ENCODE measurements at places on chromosomes 1 and 21.

DNA sequence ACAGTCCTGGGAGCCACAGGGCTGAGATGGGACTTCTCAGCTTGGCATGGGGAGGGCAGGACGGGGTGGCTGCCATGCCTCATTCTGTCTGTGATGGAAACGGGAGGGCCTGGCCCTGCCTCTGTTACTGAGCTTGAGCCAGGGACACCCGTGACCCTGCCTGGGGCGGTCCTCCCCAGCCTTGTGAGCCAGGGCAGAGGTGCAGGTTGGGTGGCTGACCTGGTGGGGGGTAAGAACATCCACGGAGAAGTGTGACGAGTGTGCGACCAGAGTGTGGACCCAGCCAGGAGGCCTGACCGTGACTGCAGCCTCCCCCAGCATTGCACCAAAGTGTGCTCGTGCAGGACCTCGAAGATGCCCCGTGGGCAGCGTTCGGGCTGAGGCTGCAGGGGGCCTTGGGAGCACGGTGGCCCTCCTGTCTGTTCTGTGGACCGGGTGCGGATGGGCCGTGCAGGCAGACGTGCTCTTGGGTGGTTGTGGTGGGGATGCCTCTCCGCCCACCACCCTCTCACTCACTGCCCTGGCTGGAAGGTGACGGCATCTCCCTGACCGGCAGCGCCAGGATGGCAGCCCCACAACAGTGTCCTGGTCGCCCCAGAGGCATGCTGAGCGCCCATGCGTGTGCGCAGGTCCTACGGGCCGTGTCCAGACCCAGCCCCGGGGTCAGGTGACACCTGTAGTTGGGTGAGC, 45.4 kb downstream of the SKI start:
- no peak for DNase-seq

- DNase-seq: no peak
Measured at GRCh38 chr1:26475989-26476388, 3.7 kb downstream of the HMGN2 start.

- no peak for DNase-seq
Measured at GRCh38 chr1:221723018-221723847, 18.7 kb downstream of the DUSP10 start.

GRCh38 chr1:47940779-47941178, 56.4 kb downstream of the TRABD2B start:
- DNase-seq: no peak

GRCh38 chr1:233390842-233391737, 63.6 kb downstream of the MAP3K21 start:
- DNase-seq: no peak

DNA sequence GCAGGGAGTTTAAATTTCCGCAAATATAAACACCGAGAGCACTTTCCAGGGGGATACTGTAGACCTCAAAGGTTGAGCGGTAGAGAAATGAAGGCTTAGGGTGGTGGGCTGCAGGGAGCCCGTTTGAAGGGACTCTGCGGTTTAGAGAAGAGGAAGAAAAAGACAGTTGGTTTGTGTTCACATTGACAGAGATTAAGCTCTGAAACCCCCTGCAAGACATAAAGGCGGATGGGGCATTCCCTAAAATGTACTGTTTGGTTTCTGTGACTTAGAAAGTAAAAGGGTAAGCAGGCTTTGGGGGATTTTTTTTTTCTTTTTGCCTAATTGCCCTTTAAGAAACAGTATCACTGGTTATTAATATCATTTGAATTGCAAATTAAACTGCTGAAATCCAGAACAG, 1.3 kb downstream of the KAZN start:
- DNase-seq: no peak

- no peak for DNase-seq
Measured at GRCh38 chr1:228957535-228957934, 222.3 kb downstream of the RHOU start.

DNA sequence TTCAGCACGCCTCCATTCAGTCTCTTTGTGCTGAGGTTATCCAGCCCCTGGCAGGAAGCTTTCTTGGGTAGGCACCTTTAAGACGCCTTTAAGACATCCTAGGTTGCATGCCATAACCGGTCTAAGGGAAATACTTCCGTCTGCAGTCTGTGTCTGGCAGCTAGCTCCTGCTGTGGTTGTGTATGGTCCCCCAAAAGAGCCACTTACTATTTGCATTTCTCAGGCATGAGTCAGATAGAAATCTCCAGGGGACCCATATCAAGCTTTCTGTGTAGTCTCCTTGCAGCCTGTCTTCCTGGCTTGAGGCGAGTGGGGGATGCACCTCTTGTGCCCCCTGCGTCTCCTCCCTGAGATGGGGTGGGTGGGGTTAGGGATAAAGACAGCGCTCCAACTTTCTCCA, 10.0 kb upstream of the RYR2 start:
- DNase-seq: no peak

DNA sequence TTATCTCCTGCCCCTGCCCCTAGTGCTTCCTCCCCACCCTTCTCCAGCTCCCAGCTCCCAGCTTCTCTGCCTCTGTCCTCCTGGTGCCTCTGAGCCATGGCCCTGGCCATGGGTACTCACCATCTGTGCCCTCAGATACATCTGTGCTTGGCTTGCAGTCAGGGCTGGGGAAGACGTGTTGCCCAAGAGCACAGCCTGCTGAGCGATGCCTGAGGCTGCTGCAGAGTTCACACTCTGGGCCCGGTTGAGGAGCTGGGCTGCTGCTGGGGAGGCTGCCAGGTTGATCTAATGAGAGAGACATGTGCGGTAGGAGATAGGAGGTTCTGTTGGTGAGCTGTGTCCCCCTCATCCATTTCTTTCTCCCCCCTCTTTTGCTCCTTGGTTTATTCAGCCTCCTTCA, 49.4 kb upstream of the A3GALT2 start:
- DNase-seq: no peak

GRCh38 chr1:227998374-227999055, 8.3 kb upstream of the WNT3A start:
- DNase-seq: no peak

GRCh38 chr1:8641377-8641997, 176.0 kb downstream of the RERE start:
- DNase-seq: no peak
